ENCODE measurements at places on chromosomes 5 and 9. TPM values are rescaled to one million over a fixed set of nuclear protein-coding genes. Genes with fewer than 3 reads are reported as not detected.

DNA sequence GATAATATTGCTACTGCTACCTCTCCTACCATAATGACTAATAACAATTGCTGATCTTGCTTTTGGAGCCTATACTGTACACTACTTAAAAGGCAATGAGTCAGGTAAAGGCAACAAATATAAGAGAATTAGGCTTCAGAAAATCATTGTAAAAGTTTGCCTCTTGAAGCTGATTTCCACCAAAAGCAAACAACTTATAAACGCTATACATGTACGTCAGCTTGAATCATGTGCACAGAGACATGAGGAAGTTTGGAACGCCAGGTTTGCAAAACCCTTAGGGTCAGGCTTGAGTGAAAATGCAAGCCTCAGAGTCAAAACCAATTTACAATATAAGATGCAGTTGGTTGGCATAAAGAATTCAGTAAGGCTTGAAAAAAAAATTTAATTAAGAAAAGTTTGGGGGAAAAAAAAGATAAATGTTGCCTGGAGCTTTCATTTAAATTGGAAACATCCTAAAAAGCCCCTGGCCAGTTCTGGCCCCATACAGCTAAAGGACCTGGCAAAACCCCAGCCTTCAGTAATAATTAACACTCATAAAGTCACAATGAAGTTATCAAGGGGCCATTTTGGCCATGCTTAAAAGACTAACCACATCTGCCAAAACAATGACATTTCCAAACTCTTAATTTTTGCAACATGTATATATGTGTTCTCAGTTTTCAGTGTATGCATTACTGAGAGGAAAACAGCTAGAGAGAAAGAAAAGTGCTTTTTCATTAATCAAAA lies 181.0 kb upstream of the NFIL3 start:
- no peak for DNase-seq

DNA sequence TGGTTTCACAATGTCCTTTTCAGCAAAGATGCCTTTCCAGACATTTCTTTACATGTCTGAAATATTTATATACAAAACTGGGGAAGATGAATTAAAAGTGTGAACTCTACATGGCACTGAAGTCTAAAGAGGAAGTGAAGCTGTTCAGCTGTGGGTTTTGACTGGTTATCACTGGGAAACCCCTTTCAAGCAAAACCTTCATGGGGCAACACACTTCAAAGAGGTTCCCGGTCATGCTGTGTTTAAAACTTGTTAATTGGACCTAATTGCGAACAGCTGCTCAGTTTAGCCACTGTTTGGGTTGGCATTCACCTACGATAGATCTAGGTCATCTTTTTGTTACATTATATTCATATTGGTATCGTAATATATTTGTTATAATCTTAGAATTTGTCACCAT lies 20.0 kb upstream of the GDNF start:
- no peak for DNase-seq

- DNase-seq: no peak
Observed at GRCh38 chr5:123207081-123207537, 118.1 kb downstream of the PRDM6 start.

The CA9 gene
- total RNA-seq: 5.5 TPM

The DIPK1B gene
- total RNA-seq: 45.1 TPM

The CAST gene
- total RNA-seq: 439 TPM
